ENCODE measurements at places on chromosomes 5 and 9.

DNA sequence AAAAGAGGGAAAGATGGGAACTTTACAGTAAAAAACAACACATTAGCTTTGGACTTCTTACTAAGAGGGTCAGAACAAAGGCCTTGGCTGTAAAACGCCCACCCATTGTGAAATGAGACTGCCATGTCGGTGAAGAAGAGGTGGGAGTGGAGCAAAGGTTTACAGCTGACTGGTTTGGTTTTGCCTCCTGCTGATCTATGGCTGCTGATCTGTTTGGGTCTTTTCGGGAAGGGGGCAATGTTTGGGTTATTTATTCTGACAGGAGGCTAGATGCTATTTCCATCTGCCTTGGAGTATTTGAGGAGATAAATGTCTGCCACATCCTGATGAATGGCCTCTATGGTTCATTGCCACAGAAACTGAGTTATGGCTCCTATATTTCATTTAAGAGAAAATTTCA lies 408.7 kb downstream of the TLE4 start:
- ATAC-seq, result no peak

DNA sequence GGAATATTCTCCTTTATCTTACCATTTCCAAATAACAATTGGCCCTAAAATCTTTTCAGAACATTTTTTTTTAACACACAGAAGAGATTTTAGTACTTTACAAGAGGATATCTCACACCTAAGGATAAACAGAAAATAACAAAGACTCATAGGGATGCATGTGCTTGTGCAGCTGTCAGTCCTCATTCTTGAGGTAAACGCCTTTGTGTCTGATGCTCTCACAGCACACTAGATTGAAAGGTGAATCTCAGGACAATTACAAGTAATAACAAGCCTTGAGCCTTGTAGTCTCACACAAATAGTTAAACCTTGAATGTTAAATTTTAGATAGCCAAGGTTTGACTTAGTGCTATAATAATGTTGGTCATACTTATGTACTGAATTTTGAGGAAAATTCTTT lies 439.2 kb downstream of the PTPRD start:
- ATAC-seq, result no peak

GRCh38 chr5:114238771-114239313 lies 123.0 kb upstream of the KCNN2 start:
- no peak for ATAC-seq

GRCh38 chr5:98111686-98112085 lies 661.8 kb upstream of the RGMB start:
- no peak for ATAC-seq

GRCh38 chr5:79225026-79225425 lies 10.9 kb upstream of the JMY start:
- no peak for ATAC-seq

- no peak for ATAC-seq
These were observed 175.0 kb downstream of the GNAQ start for GRCh38 chr9:77856615-77857014.

DNA sequence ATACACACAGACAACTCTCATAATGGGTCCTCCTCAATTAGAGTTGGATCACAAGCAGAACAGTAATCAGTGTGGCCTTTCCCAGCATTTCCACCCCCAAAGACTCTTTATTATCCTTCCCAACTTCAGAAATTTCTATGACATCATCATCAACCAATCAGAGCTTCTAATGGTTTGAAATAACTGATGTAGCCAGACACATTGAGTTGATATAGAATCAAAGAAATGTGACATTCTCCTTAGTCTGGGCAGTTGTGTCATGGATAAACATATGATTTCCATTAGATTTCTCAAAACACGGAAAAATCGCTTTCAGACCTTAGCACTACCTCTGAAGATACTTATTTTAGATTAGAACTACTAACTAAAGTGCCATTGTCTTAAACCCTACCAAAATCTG lies 75.7 kb upstream of the NFIB start:
- no peak for ATAC-seq

- ATAC-seq, result no peak
These were observed 238.3 kb downstream of the EBF1 start for GRCh38 chr5:158861366-158861765.

DNA sequence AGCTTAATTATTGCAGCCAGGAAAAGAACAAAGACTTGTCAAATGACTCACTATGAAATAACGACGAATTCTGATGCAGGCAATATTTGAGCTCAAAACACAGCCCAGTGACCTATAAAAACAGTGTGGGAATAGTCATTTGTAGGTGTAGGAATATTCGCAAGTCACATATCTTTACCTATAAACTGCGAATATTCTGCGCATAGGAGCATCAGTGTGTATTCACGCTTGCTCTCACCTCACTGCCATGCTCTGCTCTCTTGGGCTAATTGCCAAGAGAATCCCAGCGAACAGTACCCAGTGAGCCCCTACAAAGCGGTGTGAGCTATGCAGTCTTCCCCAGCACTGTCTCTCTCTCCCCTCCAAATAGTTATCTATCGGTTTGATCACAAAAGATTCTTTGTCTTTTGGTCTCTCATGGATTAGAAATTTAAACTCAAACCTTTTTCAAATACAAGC lies 74.2 kb downstream of the ST8SIA4 start:
- ATAC-seq, result no peak

DNA sequence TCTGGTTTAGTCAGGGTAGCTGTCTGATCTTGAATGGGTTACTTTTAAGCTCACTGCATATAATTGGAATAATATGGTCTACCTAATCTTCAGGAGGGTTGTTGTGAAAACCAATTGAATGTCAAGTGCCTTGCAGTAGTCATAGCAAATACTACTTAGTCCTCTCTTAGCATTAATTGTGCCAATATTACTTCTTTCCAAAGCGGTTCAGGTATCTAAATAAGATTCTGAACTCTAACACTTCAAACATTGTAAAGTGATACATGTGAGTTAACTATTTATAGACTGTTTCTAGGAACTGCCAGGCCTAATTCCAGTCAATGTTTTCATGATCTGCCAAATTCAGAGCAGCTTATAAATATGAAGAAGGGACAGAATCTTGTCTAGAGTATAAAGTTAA lies 140.2 kb downstream of the SH3GL2 start:
- no peak for ATAC-seq

GRCh38 chr5:72543811-72544210 lies 36.6 kb upstream of the ZNF366 start:
- ATAC-seq, result no peak

DNA sequence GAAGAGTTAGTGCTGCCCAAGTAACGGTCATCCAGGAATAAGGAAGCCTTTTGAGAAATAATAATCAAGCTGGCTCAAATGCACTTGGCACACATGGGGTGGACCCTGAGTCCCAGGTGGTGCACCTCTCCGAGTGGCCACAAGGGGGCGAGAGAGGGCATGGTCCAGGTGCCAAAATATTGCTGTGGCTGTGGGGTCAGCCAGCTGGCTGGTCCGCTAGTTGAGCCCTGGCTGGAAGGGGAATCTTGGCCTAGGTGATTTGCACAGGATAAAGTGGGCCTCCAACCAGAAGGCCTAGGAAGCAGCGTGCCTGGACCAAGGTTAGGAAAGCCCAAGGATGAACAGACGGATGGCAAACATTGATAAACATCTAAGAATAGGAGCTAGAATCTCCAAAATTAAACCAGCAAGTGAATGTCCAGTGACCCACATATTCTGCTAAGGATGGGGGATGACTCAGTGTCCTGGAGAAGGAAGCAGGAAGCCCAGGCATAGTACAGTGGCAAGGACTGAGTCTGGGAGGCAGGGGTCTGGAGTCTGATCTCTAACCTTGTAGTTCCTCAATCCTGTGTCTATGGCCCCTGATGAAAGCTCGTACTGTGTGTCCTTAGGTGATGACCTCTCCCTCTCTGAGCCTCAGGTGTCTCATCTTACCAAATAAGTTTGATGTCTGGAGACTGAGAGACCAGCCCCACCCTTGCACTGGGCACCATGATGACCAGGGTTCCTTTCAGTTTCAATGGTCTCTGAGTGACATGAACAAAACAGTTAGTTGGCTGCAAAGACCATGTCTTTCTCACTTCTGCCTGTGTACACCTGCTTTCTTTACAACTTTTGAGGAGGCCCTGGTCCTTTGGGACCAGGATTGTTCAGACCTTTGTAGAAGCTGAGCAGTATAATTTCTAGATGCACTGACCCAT lies 19.2 kb upstream of the SHB start:
- no peak for ATAC-seq

DNA sequence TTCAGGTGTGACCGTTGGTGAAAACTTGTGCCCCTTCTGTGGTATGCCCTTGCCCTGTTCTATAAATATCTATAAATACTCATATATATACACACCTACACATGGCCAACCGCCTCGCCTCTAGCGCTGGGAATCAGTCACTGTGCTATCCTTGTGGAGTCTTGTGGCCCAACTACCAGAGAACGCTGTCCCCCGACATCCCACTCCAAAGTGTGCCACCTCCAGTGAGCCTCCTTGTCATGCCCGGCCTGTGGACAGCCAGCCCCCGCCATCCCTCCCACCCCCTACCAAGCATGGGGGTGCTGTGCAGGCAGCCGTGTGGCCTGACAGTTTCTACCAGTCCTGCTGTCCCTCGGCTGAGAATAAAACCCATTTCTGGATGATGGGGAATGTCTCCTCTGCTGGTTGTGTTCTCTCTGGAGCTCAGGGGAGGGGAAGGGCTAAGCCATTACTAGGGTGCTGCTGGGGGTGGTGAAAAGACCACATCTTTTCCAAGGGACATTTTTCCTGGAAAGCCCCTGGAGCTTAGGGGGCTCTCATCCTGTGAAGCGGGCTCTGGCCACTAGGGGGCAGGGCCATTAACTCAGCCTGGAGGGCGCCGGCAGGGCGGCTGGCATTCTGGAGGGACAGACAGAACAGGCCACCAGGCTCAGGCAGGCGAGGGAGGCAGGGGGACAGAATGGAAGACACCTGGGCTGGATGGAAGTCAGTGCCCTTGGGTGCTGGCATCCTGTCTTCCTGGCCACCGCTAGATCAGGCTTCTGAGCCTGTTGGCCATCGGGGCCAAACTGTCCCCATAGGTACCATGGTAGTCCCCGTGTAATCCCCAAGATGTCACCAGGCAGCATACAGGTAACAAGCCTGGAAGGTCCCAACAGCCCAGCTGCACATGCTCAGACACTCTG lies 20.7 kb downstream of the GOLGA2 start:
- no peak for ATAC-seq

GRCh38 chr5:57482671-57483106 lies at the start of gene ACTBL2:
Gene ACTBL2, minus strand, starts transcription at chr5:57482811. Its CDS starts 104 bp downstream, at chr5:57482707.
- no peak for ATAC-seq

Data from activated CD4-positive, CD25-positive, alpha-beta regulatory T cell treated with anti-CD3 and anti-CD28 coated beads, Interleukin-2, amount 50 U/mL, for 24 hours (primary cell).